ENCODE measurements at places on chromosomes 4 and X.
A peak's percentile ranks its signal among the peaks of the same experiment; 100 is the strongest.

GRCh38 chr4:37197899-37198298 lies 46.6 kb upstream of the NWD2 start:
- DNase-seq, result peak; percentile 2

DNA sequence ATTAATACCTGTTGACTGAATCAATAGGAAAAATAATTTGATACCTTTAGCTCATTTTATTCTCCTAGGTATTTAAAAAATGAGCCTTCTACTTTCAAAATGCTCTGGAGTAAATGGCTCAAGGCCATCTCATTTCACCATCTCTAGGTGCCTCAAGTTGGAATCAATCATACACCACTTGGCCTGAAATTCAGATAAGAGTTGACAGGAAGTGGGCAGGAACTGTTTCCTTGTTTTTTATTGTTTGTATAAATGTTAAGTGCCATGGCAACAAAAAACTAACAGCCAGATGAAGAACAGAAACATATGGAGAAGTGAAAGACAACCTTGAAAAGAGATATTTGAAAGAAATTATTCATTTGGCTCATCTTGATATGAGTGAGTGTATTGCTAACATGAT lies 12.4 kb downstream of the LIMCH1 start:
- DNase-seq, result no peak

GRCh38 chrX:70352496-70352895 lies 62.6 kb downstream of the KIF4A start:
- DNase-seq, result no peak

DNA sequence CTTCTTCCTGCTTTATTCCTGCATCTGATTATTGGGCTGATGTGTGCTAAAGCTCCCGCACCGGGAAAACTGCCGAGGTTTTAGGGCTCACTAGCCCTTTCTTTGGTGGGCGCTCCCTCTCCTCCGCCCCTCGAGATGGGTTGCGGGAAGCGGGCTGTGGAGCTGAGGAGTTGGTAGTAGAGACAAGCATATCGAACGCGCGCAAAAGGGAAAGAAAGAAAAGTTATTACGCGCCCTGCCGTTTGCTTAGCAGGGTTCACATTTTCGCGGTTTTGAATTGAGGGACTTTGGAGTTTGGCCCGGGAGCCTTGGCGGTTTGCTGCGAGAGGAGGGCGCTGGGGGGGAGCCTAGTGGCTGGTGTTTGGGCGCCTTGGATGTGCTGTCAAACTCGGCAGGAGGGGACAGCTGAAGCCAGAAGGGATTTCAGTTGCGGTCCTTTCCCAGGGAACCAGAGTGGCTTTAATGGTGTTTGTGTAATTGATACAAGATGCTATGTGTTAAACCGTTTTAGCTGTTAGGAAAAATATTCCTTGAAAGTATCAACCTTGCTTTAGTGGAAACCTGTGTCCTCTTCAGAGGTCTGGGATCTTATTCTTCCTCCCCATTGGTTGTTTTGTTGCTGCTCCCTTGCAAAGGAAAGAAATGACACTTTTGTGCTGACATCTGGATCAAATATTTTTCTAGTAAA lies 1.1 kb downstream of the GAB1 start:
- DNase-seq, result peak; percentile 12

DNA sequence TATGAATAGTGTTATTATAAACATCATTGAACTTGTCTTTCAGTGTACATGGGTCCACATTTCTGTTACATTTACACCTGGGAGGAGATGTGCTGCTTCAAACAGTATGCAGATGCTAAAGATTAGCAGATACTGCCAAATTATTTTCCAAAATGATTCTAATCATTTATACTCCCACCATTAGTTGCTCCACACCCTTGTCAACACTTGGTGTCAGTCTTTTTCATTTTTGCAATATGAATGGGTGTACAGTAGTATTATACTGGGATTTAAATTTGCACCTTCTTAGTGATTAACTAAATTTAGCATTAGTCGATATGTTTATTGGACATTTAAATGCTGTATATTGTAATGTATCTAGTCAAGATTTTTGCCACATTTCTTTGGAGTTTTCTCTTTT lies 131.6 kb upstream of the GRID2 start:
- DNase-seq, result no peak

DNA sequence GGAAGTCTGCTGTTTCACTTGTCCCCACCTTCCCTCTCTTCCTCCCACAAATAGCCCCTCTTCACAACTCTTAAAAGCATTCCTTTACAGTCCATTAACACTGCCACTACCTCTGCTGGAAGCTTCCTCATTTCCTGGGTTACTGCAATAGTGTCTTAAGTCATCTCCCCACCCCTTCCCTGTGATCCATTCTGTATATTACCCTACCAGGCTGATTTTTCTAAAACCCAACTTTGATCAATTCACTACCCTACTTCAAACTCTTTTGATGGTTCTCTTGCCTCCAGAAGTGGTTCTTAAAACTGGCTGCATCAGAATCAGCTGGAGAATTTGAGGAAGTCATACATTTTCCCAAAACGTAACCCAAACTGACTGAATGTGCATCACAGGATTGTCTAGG lies 8.8 kb upstream of the XIAP start:
- peak; percentile 56 for DNase-seq

DNA sequence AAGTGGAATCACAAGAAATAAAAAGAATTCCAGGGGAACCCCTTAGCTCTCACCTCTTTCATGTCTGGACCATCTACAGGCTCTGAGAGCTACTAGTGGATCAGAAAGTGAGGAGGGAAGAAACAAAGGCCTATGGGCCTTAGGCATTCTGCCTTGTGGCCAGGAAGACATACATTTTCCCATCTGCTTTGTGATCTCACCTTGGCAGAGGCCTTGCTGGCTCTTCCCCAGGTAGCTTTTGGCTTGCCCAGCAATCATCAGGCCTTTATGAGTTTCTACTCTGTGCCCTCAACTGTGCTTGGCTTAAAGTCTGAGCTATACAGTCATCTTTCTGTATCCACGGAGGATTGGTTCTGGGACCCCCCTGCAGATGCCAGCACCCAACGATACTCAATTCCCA lies 28.3 kb upstream of the CD99L2 start:
- DNase-seq, result no peak

DNA sequence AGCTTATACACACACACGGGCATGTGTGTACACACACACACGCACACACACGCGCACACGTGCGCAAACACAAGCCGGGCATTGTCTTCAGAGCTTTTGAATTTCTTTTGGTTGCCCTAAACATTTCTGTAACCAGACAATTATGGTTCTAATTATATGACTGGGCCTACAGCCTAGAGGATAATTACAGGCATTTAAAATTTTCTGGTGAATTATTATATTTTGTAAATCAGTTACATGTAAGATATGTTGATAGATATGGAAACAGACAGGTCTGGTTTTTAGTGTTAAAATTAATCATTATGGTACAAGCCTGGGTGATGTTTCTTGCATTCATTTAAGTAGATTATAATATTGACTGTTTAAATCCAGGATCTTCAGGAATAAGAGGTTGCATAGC lies 1120.5 kb downstream of the ADGRL3 start:
- no peak for DNase-seq

DNA sequence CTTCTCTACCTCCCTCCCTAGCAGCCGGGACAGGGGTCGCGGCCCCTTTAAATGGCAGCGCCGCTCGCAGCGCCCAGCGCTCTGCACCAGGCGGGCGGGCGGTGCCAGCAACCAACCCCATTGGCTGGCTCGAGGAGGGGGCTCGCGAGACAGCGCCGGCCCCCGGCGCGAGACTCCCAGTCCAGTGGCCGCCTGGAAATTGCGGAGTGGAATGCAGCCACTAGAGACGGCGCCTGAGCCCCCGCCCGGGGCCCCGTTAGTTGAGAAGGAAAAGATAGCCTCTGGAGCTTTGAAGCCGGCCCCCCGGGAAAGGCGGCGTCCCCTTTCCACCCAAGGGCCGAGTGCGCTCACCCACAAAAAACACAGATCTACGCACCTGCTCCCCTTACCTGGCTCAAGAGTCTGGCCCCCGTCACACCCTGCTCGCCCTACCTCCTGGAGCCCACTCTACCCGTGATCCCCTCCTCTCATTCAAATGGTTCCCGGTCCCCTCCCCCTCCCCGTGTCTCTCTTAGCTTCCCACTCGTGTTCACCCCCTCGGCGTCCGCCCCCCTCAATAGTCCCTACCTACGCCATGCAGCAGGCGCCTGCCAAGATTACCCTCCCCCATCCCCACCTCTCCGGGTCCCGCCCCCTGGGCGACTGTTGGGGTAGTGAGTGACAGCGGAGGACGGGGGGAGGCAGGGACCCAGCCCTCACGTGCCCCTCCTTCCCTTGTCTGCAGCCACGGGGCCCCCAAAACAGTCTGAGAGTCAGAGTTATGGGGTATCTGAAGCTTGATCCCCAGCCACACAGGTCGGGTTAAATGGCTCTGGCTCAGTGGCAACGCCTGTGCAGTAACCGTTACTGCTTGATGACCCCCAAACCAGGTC lies at the start of gene ZMYM3:
ZMYM3 (minus strand) TSS at position 49 of the 872 bp plus-strand sequence. CDS start 885 bp downstream, outside the sequence.
- DNase-seq, result peak; percentile 75

- no peak for DNase-seq
These were observed 24.8 kb downstream of the CPE start for GRCh38 chr4:165403637-165404036.

GRCh38 chr4:108991551-108992328 lies 228.9 kb upstream of the ETNPPL start:
- DNase-seq, result no peak

GRCh38 chr4:158176776-158177175 lies 4.0 kb upstream of the GASK1B start:
- no peak for DNase-seq

GRCh38 chr4:7530932-7531639 lies 96.4 kb upstream of the PSAPL1 start:
- DNase-seq, result no peak

DNA sequence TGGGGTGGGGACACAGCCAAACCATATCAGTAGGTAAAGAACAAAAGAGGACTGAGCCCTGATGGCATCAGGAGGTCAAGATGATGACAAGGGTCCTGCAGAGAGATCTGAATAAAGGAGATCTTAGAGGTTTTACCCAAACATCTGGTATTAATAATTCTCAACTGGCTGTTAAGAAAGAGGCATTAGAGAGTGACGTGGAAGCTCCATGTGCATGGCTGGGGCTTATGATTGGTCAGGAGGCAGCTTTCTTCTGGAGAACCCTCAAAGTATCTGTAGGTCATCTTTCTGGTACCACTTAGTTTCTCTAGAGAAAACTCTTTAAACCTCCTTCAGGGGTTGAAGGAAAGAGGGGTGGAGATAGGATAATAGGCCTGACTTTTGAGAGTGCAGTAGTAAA lies 18.7 kb downstream of the MGST2 start:
- DNase-seq, result no peak

DNA sequence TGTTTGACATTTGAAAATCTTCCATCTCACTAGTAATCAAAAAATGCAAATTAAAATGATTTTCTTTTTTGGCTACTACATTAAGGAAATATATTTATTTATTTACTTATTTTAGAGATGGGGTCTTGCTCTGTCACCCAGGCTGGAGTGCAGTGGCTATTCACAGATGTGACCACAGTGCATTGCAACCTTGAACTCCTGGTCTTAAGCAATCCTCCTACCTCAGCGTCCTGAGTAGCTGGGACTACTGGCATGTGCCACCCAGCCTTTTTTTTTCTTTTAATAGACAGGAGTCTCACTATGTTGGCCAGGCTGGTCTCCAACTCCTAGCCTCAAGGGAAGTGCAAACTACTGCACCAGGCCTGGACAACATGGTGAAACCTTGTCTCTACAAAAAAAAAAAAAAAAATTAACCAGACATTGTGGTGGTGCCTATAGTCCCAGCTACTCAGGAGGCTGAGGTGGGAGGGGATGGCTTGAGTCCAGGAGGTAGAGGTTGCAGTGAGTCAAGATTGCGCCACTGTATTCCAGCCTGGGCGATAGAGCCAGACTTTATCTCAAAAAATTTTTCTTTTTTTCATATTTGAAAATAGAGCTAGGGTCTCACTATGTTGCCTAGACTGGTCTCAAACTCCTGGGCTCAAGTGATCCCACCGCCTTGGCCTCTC lies 4.4 kb upstream of the SMIM14 start:
- DNase-seq, result no peak

GRCh38 chr4:173879509-173879908 lies 349.5 kb upstream of the HAND2 start:
- no peak for DNase-seq

- no peak for DNase-seq
These were observed 14.8 kb downstream of the INTS6L start for GRCh38 chrX:135535077-135535940.

DNA sequence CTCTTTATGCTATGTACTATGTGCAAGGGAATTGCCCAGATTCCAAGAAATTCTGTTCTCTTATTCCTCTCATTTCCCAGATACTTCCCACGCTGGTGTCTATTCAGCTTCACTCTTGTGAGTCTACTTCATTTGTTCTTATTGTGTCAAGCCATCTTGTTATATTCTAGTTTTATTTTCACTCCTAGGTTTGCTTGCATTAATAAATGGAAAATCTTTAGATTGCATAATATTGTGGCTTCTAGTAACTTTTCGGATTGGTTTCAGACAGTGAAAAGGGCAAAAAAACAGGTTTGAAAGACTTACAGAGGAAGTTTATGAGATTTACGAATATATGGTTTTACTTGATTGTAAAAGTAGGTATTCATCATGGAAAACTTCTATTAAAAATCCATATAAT lies 128.4 kb downstream of the BTC start:
- peak; percentile 14 for DNase-seq

- no peak for DNase-seq
These were observed 11.8 kb upstream of the PGK1 start for GRCh38 chrX:78092296-78092695.

- no peak for DNase-seq
These were observed 13.6 kb downstream of the UVSSA start for GRCh38 chr4:1360423-1361283.

- no peak for DNase-seq
These were observed 214.2 kb downstream of the GPC3 start for GRCh38 chrX:133771086-133771646.

GRCh38 chr4:579543-580175 lies 3.6 kb upstream of the TMEM271 start:
- no peak for DNase-seq

GRCh38 chr4:54806351-54806750 lies 148.6 kb downstream of the KIT start:
- DNase-seq, result no peak

DNA sequence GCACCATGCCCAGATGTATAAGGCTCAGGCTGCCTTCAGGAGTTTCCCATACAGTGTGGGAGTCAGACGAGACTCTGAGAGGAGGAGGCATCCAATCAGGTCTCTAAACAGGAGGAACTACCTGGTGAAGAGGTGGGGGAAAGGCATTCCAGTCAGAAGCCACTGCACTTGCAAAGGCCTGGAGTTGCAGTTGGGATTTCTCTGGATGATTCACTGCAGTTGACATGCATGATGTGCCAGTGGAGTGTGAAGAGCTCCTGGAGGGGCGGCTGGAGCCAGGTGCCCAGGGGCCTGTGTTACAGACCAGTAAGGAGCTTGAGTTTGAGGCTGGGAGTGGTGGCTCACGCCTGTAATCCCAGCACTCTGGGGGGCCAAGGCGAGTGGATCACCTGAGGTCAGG lies 339.1 kb downstream of the ARHGAP10 start:
- no peak for DNase-seq

GRCh38 chr4:6984612-6985425 lies 58.4 kb upstream of the TADA2B start:
- no peak for DNase-seq

- DNase-seq, result no peak
These were observed 1020.7 kb upstream of the SLIT2 start for GRCh38 chr4:19230906-19231545.

GRCh38 chrX:129600981-129601424 lies 53.8 kb downstream of the APLN start:
- peak; percentile 17 for DNase-seq

GRCh38 chr4:167717495-167717894 lies 374.8 kb upstream of the ANXA10 start:
- DNase-seq, result no peak

Data from inflammatory macrophage (primary cell).